ENCODE measurements at places on chromosomes 7 and 10.

DNA sequence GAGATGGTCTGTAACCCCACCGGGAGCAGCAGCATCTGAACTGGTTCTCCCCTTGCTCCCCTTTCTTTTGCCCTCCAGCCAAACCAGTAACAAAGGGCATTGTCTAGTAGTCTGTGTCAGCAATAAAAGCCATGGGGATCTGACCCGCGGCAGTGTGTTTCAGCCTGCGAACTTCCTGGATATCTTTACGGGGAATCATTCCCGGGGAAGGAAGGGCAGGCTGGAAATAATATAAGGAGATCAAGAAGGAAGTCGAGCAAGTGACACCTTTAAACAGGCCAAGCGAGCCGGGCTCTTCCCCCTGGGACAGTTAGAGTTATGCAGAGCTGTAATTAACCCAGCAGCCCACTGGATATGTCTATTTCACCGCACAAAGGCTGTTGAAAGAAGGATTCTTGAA lies 661.2 kb upstream of the GALNT17 start:
- DNase-seq, result no peak
- no peak overlapping the region for H3K27ac ChIP-seq
- H3K4me1 ChIP-seq, result no peaks in the 10 kb centered on the region
- no peaks in the 10 kb centered on the region for H3K36me3 ChIP-seq

GRCh38 chr10:2921956-2922680 lies 145.2 kb upstream of the PFKP start:
- H3K36me3 ChIP-seq, result peaks cover 1% of the 10 kb centered on the region
- no peak overlapping the region for H3K27ac ChIP-seq
- no peak for DNase-seq
- H3K4me1 ChIP-seq, result no peaks in the 10 kb centered on the region
- H3K27me3 ChIP-seq, result peaks cover 57% of the 10 kb centered on the region

GRCh38 chr7:128909625-128910568 lies 612 bp downstream of the KCP start:
- H3K4me3 ChIP-seq, result no peak overlapping the region
- peaks cover 90% of the 10 kb centered on the region for H3K27me3 ChIP-seq
- peak overlapping the region; percentile 22 for H3K27ac ChIP-seq
- DNase-seq, result no peak
- peaks cover 1% of the 10 kb centered on the region for H3K36me3 ChIP-seq
- peaks cover under 1% of the 10 kb centered on the region for H3K4me1 ChIP-seq

DNA sequence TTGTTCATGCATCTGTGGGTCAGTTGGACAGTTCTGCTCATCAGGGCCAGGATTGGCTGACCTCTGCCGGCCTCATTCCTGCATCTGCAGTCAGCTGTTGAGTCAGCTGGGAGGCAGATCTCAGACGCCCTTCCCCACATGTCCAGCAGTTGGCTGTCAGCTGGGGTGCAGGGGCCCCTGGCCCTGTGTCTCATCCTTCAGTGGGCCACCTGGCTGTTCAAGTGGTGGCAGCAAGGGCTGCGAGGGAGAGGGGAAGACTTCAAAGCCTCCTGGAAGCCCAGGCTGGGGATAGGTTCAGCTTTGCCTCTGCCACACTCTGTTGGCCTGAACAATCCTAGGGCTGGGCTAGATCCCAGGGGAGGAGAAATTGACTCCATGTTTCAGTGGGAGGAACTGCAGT lies 33.2 kb downstream of the TACR2 start:
- H3K4me1 ChIP-seq, result no peaks in the 10 kb centered on the region
- no peak overlapping the region for H3K27ac ChIP-seq
- no peak overlapping the region for H3K4me3 ChIP-seq
- H3K36me3 ChIP-seq, result peaks cover 50% of the 10 kb centered on the region
- H3K27me3 ChIP-seq, result no peaks in the 10 kb centered on the region
- no peak for DNase-seq

- no peak overlapping the region for H3K4me3 ChIP-seq
- H3K27ac ChIP-seq, result no peak overlapping the region
- DNase-seq, result no peak
- no peaks in the 10 kb centered on the region for H3K27me3 ChIP-seq
- H3K4me1 ChIP-seq, result no peaks in the 10 kb centered on the region
- H3K36me3 ChIP-seq, result no peaks in the 10 kb centered on the region
Measured at GRCh38 chr7:138378741-138379559, 81.1 kb upstream of the TRIM24 start.

GRCh38 chr10:102935505-102935904 lies 17.4 kb downstream of the CNNM2 start:
- H3K4me1 ChIP-seq, result peaks cover 16% of the 10 kb centered on the region
- H3K27me3 ChIP-seq, result no peaks in the 10 kb centered on the region
- H3K36me3 ChIP-seq, result peaks cover 6% of the 10 kb centered on the region
- DNase-seq, result no peak
- no peak overlapping the region for H3K4me3 ChIP-seq

DNA sequence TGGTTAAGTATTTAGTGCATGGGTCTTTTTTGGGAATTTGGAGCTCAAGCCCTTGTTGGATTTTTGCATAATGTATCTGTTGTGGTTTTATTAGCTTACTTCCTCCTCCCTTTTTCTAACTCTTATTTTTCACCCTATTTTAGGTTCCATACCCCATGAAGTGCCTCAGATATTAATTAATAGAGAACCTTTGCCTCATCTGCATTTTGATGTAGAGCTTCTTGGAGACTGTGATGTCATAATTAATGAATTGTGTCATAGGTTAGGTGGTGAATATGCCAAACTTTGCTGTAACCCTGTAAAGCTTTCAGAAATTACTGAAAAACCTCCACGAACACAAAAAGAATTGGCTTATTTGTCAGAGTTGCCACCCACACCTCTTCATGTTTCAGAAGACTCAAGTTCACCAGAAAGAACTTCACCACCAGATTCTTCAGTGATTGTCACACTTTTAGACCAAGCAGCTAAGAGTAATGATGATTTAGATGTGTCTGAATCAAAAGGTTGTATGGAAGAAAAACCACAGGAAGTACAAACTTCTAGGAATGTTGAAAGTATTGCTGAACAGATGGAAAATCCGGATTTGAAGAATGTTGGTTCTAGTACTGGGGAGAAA lies 28.0 kb downstream of the SIRT1 start:
- H3K36me3 ChIP-seq, result peaks cover 72% of the 10 kb centered on the region
- H3K27ac ChIP-seq, result no peak overlapping the region
- no peak for DNase-seq

DNA sequence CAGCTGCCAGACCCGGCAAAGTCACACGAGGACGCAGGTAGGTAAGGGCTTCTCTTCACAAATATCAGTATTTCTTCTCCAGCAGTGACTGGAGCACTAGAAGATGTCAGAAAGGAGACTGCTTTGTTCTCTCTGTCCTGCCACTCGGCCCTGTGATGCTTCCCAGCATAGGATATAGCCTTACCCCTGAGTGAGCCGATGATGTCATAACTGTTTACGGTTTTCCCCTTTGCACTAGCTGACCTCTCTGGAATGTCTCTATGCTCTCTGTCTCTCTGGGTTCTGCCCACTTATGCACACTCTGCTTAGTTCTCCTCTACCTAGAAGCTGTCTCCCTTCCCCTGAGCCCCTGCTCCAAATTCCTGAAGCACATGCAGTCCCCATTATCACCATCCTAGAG lies 167.5 kb upstream of the PODXL start:
- H3K27me3 ChIP-seq, result peaks cover 75% of the 10 kb centered on the region
- H3K4me1 ChIP-seq, result no peaks in the 10 kb centered on the region
- no peak overlapping the region for H3K27ac ChIP-seq
- no peaks in the 10 kb centered on the region for H3K36me3 ChIP-seq
- no peak for DNase-seq
- no peak overlapping the region for H3K4me3 ChIP-seq

GRCh38 chr7:34211018-34211417 lies 305.7 kb downstream of the BMPER start:
- no peak for DNase-seq
- H3K4me1 ChIP-seq, result no peaks in the 10 kb centered on the region
- H3K36me3 ChIP-seq, result no peaks in the 10 kb centered on the region
- H3K4me3 ChIP-seq, result no peak overlapping the region

GRCh38 chr7:30674420-30674819 lies 7.8 kb downstream of the CRHR2 start:
- no peak overlapping the region for H3K27ac ChIP-seq
- H3K4me3 ChIP-seq, result no peak overlapping the region
- DNase-seq, result no peak

GRCh38 chr7:154928136-154929005 lies 74.6 kb downstream of the PAXIP1 start:
- H3K4me3 ChIP-seq, result peak overlapping the region; percentile 95
- peak; percentile 31 for DNase-seq
- peaks cover 9% of the 10 kb centered on the region for H3K36me3 ChIP-seq
- peaks cover 36% of the 10 kb centered on the region for H3K4me1 ChIP-seq
- H3K27ac ChIP-seq, result peak overlapping the region; percentile 99

Measured in central memory CD8-positive, alpha-beta T cell (primary cell).